ENCODE measurements at places on chromosomes 1 and 21.

DNA sequence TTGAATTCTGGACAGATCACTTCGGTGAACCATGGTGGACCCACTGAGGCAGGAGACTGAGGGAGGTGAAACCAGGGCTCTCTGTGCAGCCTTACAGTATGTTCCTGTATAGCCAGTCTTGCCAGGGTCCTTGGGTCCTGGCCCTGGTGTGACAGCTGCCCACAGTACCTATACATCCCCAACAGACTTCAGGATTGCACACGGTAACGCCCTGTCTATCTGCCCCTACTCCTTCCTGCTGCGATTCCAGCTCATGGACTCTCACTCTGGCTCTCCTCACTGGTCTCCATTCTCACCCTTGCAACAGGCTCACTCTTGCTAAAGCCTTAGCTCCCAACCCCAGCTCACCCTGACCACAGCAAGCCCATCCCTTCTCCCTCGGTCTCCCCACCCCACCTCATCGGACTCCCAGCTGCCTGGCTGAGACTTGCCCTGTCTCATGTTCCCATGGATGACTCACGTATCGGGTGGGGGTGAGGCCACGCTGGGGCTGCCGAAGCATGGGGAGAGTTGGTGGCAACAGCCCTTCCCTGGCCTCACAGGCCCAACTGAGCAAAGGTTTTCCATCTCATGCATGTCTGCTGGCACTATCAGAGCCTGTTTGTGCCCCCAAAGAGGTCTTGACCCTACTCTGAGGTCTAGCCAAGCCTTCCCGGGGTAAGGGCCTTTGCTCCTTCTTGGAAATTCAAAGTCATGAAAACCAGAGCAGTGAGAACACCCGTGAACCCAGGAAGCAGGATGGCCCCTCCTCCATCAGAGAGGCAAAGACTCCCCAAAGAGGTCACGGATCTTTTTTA is 7.1 kb downstream of the PHLDA3 start:
- H3K36me3 ChIP-seq, result peaks cover 24% of the 10 kb centered on the region
- peak overlapping the region; percentile 90 for H3K27ac ChIP-seq
- no peaks in the 10 kb centered on the region for H3K27me3 ChIP-seq
- H3K4me3 ChIP-seq, result no peak overlapping the region

- H3K27ac ChIP-seq, result no peak overlapping the region
- peaks cover 1% of the 10 kb centered on the region for H3K27me3 ChIP-seq
- DNase-seq, result peak; percentile 12
- no peak overlapping the region for H3K4me3 ChIP-seq
- no peaks in the 10 kb centered on the region for H3K4me1 ChIP-seq
Measured at GRCh38 chr1:167136191-167136614, 42.3 kb downstream of the STYXL2 start.

DNA sequence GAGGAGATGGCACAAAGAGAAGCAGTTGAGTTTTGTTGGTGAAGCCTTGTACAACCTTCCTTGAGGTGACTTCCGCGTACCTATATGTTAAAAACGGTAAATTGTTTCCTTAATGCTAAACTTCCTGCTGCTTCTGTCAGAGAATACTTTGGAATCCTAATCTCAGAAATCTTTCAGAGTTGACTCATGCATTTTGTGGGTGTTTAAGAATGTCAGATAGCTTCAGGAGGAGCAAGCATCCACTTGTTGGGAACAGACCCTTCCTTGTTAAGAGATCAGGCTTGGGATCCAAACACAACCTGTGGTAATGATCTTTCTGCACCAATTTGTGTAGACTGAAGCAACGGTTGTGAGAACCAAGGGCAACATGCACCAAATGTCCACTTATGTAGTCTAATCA is 29.5 kb downstream of the AK4 start:
- no peaks in the 10 kb centered on the region for H3K36me3 ChIP-seq
- no peak overlapping the region for H3K27ac ChIP-seq
- peaks cover 11% of the 10 kb centered on the region for H3K4me1 ChIP-seq

DNA sequence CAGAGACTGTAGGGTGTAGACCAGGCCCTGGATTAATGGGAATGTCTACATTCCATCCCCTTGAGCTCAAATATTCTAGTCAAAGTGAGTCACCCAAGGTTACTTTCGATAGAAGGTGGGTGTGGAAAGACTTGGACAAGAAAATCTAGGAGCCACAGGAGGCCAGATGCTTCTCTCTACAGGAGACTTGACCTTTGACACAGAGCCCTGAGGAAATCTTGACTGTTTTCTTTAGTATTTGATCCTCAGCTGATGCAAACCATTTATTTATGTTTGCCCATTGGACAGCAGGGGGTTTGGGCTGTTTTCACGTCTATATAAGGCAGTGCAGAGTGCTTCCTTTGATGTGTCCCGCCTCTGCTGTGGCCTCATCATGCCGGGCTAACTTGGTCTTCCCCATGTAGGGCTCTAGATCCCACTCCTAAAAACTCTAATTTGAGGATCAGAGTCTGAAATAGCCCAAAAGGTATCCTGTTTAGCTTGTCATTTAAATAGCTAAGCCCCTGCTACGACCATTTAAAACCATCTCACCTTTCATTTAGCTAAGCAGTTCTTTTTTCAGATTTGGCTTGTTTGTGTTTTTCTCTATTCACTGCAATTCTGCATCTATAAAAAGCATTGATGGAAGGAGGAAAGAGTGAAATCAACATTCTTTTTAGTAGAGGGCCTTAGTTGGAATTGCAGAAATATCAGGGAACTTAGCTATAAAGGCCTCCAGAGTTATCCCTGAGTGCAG is 15.5 kb upstream of the MAP3K7CL start:
- H3K27me3 ChIP-seq, result no peaks in the 10 kb centered on the region
- peaks cover 4% of the 10 kb centered on the region for H3K4me1 ChIP-seq
- DNase-seq, result peak; percentile 92
- no peaks in the 10 kb centered on the region for H3K36me3 ChIP-seq

DNA sequence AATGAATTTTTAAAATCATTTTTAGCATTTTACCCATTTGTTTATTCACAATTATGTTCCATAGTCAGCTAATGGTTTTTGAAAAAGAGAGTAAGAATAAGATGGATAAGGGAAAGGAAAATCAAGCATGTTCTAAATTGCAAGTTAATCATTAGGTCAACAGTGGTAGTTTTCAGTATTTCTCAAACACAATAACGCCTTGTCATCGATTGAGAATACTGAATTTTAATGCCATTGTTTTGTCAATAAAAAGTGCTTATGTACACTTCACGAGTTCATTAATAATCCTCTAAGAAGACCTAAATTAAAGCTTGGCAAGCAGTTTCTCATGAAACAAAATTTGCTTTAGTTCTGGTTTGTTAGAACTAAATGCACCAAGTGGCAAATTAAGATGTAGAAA is 100.3 kb downstream of the RERE start:
- H3K27me3 ChIP-seq, result no peaks in the 10 kb centered on the region
- DNase-seq, result no peak
- H3K27ac ChIP-seq, result no peak overlapping the region
- H3K4me3 ChIP-seq, result no peak overlapping the region
- H3K4me1 ChIP-seq, result peaks cover 22% of the 10 kb centered on the region

DNA sequence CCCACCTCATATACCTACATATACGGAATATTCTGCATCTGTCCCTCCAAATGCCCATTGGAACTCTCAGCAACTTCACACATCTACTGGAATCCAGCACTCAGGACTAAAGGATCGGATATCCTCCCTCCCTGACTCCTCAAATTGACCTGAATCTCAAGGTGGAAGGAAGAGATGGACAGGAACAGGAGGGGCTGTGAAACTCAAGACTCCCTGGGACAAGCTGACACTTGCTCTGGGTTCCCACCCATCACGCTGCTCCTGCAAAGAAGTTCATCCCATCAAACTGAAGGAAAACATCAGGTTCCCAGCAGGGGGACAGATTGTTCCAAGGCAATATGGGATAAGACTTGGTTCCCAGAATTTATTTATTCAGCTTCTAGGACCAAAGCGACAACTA is 30.3 kb upstream of the TIAM1 start:
- H3K36me3 ChIP-seq, result no peaks in the 10 kb centered on the region
- no peak overlapping the region for H3K4me3 ChIP-seq

Measured in IMR-90 (cell line).